ENCODE measurements at places on chromosomes 13 and 19.

GRCh38 chr13:111175935-111176334 lies 60.8 kb downstream of the ARHGEF7 start:
- DNase-seq: no peak

- no peak for DNase-seq
These were observed 546 bp upstream of the ZNF546 start for GRCh38 chr19:39996218-39996810.

- no peak for DNase-seq
These were observed 1783.5 kb downstream of the SLITRK5 start for GRCh38 chr13:89454681-89455080.

GRCh38 chr13:83274679-83275078 lies 607.6 kb downstream of the SLITRK1 start:
- DNase-seq: no peak

DNA sequence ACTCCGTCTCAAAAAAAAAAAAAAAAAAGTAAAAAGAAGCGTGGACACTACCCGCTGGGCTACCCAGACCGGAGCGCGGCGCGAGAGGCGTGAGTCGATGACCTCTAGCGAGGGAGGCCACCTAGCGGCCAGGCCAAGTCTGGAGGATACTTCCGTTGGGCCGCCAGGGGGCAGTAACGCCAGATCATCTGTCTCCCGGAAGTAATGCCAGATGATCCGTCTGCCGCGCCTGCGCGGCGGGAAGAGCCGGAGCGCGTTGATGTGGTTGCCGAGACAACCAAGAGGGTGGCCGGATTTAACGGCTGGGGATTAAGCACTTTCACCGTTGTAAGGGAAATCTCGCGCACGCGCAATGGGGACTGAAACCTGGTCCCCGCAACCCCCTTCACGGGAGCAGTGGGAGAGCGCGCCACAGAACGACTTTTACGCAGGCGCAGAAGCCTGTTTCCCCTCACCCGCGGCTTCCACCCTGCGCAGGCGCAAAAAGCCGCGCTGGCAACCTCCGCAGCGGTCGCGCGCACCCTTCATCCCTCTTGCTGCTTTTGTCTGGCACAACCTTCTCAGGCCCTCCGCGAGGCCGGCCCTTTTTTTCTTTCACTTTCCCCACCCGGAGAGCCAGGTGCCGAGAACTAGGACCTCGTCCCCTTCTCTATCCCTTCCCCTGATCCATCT lies 1.0 kb upstream of the U2AF2 start:
- peak; percentile 97 for DNase-seq

DNA sequence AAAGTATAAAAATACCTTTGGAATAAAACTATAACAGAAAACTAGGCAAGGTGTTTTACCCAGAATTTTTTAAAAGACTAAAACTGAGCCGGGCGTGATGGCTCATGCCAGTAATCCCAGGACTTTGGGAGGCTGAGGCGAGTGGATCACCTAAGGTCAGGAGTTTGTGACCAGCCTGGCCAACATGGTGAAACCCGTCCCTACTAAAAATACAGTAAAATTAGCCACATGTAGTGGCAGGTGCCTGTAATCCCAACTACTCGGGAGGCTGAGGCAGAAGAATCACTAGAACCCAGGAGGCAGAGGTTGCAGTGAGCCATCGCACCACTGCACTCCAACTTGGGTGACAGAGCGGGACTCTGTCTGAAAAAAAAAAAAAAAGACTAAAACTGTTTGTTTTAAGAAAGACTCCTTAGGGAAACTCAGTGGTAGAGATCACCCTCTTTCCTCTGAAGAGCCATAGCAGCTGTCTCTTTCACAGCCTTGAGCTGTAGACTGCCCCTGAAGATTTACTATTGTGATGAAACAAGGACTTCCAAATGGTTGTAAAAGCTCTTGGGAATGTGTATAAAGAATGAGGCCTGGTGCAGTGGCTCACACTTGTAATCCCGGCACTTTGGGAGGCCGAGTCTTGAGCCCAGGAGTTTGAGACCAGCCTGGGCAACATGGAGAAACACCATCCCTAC lies 14.7 kb upstream of the KCTD4 start:
- no peak for DNase-seq

DNA sequence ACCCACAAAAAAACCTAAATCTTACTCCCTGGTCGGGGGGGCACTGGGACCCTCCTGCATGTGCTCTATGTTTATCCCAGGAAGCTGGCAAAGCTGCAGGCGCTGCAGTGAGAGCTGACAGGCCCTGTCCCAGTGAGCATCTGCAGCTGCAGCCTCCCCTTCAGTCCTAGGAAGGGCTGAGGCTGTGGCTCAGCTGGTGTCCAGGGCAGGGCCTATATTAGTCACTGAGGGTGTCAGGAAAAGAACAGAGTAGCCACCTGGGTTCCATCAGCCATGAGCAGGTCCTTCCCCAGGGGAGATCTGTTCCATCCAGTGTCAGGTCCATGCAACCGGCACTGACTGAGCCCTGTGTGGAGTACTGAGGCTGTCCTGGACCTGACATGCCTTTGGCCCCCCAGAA lies 120.5 kb downstream of the TNFRSF19 start:
- DNase-seq: no peak

- DNase-seq: no peak
These were observed 11.3 kb upstream of the POU2F2 start for GRCh38 chr19:42143341-42144234.

- no peak for DNase-seq
These were observed 153.8 kb upstream of the UQCRFS1 start for GRCh38 chr19:29366757-29367156.

- no peak for DNase-seq
These were observed 6.7 kb downstream of the SIGLEC11 start for GRCh38 chr19:49954092-49954829.

DNA sequence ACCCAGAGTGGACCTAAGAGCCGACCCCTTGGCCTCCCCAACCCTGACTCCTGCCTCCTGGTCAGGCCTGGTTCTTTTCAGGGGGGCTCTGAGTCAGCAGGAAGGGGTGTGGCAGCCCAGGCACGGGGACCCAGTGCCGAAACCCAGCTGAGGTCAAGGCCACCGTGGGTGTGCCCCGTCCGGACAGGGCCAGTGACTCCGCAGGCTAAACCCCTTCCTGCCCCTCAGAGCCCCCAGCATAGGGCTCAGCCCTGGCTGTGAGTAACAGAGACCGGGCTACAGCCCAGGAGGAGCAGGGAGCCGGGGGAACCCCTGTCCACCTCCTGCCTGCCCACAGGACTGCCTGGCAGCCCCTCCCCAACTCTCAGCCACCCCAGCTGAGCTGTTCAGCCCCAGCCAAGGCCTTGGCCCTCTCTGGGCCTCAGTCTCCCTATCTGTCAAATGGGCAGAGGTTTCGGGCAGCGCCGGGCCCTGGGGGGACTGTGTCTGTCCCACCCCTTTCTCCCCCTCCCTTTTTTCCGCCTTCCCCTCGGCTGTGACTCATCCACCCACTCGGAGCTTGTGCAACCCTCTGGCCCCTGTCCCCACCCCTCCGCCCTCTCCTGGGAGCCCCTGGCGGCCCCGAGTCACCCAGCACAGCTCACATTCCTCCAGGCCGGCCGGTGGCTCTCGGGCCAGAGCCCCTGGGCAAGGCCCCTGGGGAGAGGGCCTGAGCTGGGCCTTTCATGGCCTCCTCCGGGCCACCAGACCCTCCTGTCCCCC lies 8.6 kb downstream of the ZBTB7A start:
- DNase-seq: no peak

DNA sequence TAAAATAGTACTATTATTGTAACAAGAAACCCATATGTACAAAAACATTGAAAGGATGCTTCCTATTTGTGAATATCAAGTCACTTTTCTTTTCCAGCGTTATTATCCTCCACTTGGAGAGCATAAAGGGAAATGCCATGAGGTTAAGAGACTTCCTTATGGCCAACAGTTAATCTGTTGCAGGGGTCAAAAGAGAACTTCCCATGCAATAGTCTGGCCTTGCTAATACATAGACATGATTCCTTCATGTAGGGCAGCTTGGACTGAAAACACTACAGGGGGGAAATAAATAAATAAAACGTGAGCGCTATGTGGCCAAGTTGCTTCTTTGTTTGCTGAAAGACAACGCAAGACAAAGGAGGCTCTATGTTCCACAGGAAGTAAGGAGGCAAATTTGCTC lies 269.1 kb upstream of the EDNRB start:
- no peak for DNase-seq

GRCh38 chr13:113539176-113539575 lies 45.4 kb upstream of the TFDP1 start:
- no peak for DNase-seq

GRCh38 chr19:20039203-20039723 lies at the start of gene ZNF682:
TSS of gene ZNF682 (minus strand) at chr19:20039505. CDS start at chr19:20039345, 160 bp downstream.
- DNase-seq: peak; percentile 90

DNA sequence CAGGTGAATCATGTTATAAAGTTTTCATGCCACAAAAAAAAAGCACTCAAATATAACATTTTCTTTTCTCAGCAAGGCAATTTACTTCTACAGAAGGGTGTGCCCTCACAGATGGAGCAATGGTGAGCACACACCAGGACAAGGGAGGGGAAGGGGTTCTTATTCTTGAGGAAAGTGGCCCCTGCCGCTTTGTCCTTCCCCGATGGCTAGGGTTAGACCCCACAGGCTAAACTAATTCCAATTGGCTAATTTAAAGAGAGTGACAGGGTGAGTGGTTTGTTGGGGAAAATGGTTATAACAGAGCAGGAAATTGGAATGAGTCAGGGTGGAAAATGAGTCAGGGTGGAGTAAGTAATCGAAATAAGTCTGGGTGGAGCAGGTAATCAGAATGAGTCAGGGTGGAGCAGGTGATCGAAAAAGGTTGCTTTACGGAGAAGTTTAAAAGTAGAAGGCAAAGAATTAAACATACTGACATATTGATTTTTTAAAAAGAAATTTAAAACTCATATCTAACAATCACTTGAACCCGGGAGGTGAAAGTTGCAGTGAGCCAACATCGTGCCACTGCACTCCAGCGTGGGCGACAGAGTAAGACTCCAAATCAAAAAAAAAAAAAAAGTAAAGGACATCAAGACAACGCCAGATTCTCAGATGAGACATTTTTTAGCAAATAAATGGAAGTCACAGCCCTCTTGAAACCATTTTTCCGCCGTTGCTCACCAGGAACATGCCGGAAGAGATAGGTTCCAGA lies 813 bp downstream of the ZNF562 start:
- peak; percentile 33 for DNase-seq

GRCh38 chr13:32007494-32007893 lies 24.1 kb upstream of the FRY start:
- DNase-seq: no peak

GRCh38 chr19:11496391-11497163 lies 9.1 kb downstream of the ZNF653 start:
- DNase-seq: peak; percentile 71

DNA sequence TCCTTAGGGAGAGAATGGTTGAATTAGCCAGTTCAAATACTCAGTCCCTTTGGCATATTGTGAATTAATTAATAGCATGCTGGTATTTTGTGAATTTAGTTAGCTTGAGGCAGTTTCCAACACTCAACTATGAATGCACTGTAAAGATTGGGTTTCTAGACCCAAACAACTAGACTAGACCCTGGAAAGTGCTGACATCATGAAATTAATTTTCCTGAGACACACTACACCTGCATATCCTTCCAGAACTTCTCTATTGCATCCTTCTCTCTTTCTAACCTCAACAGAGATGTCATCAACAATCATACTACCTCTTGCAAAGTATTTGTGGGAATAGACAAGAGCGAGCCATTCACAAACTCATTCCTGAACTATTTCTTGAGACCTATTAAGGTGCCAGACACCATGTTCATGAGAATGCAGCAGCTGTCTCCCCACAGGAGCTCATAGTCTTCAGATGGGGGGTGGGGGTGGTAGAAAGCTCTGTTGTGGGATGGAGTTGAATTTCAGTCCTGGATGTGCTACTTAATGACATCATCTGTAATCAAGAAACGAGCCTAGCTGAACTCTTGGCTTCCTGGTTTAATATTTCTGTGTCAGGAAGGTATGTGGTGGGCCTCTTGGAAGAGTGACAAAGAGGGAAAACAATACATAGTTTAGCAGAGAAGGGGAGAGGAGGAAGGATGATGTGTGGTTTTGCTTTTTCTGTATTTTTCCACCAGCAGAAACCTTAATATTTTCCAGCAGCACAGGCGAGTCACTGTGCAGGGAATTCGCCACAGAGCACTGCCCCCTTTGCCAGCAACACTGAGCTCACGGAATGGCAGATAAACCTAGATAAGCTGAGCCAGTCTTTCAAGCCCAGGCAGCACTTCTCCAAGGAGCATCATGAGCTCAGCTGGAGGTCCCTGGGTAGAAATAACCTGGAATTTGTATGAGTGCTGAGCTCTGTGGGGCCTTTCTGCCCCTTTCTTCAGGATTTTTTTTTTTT lies 53.1 kb upstream of the CYSLTR2 start:
- no peak for DNase-seq

GRCh38 chr19:38210458-38210987 lies 13.5 kb downstream of the DPF1 start:
- no peak for DNase-seq

DNA sequence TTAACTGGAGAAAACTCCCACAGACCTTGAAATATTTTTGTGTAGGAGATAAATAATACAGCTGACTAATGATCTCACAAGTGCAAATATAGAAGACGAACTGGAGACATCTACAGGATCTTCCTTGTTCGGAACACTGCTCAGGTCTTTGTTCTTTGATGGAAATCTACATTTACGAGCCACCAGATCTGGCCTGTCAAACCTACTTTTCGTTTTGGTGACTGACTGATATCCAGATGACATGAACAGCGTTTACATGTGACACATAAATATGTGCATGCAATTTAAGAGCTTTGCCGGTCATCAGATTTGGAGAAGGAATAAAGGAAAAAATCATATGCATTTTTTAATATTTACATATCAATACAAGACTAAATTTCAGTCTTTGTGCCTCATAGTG lies 24.5 kb upstream of the TPP2 start:
- no peak for DNase-seq

DNA sequence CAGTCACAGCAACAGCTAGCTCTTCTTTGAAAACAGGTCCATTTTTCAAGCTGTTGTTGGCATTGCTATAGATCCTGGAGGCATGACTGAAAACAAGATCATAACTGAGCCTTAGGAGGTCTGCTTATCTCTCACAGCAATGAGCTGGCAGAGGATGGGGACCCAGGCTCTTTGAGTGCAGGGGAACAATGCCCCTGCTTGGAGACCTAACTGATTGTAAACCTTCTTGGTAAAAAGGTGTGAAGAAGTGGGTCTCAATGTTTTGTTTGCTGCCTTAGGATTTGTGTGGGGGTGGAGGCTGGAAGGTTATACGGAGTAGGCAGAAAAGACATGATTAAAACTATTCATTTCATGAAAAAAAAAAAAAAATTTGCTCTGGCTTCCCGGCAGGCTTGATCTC lies 94.6 kb downstream of the EFNB2 start:
- DNase-seq: no peak

GRCh38 chr19:35039881-35040825 lies 1.4 kb upstream of the HPN start:
- no peak for DNase-seq

- no peak for DNase-seq
These were observed 13.1 kb upstream of the WTIP start for GRCh38 chr19:34468409-34468808.

- no peak for DNase-seq
These were observed 2.3 kb downstream of the PRAM1 start for GRCh38 chr19:8500158-8500557.

GRCh38 chr19:43872547-43873336 lies 45.6 kb downstream of the ZNF283 start:
- DNase-seq: no peak

GRCh38 chr19:1038978-1039645 lies 795 bp upstream of the ABCA7 start:
- DNase-seq: no peak

Data from activated naive CD8-positive, alpha-beta T cell treated with anti-CD3 and anti-CD28 coated beads, Interleukin-2, amount 10 ng/mL, durations not matched to agents 7 days and 5 days (primary cell).